ENCODE measurements at places on chromosomes 16 and 17. TPM values are rescaled to one million over a fixed set of nuclear protein-coding genes. Genes with fewer than 3 reads are reported as not detected.

The SPATA22 gene
- polyA plus RNA-seq = 0.02 TPM

The STX1B gene
- polyA plus RNA-seq = 1.6 TPM

The MYL11 gene
- 2.1 TPM for polyA plus RNA-seq

The GRIN2C gene
- 0.08 TPM for polyA plus RNA-seq

The RAB26 gene
- polyA plus RNA-seq = 1.1 TPM

The HP gene
- polyA plus RNA-seq = 0.29 TPM

The CARD14 gene
- polyA plus RNA-seq = 28.0 TPM

The DNAH17 gene
- 0.11 TPM for polyA plus RNA-seq

The SMIM22 gene
- 20.1 TPM for polyA plus RNA-seq

Measured in esophagus (tissue), 2 donors.